ENCODE measurements at places on chromosomes 4 and X.

DNA sequence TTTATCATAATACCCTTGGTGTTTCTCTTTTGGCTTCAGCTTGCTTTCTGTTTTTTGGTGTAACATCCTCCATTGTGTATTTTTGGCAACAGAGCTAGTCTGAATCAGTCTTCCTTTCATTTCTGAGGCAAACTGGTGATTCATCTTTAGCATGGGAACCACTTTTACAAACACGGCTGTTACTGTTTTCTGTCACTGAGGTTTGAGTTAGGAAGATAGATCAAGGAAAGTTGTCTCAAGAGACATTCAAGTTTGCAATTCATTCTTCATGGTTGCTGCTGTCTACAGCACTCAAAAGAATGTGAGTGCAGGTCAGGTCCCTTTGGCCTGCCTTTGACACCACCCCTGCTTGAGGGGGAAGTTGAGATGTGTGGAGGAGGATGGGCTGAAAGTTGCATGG, 36.3 kb downstream of the IL21 start:
- DNase-seq, result no peak

DNA sequence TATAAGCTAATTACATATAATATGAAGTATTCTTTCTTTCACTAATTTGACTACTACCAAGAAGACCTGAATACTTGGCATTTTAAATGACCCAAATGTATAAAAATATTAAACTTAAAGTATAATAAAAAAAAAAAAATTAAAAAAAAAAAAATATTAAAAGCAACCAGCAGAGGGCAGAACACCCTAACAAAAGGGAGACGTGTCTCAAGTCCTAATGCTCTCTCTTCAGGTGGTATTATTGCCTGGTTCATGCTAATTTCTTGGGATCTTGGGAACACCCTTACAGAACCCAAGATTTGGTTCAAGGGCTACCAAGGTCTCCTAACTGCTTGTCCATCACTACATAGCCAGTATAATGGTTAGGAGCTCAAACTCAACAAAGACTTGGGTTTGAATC, 754.8 kb downstream of the RAB28 start:
- DNase-seq, result no peak

GRCh38 chrX:19535476-19535875, 20.2 kb upstream of the MAP3K15 start:
- no peak for DNase-seq

- DNase-seq, result no peak
Observed at GRCh38 chrX:25519258-25519657, 503.5 kb upstream of the ARX start.

GRCh38 chr4:48683784-48684666, 96.1 kb downstream of the FRYL start:
- no peak for DNase-seq

GRCh38 chr4:140047786-140048185, 106.2 kb downstream of the MAML3 start:
- DNase-seq, result no peak

GRCh38 chrX:139324756-139325155, 205.8 kb upstream of the F9 start:
- no peak for DNase-seq

GRCh38 chr4:80161413-80162058, 35.8 kb upstream of the PRDM8 start:
- DNase-seq, result no peak

DNA sequence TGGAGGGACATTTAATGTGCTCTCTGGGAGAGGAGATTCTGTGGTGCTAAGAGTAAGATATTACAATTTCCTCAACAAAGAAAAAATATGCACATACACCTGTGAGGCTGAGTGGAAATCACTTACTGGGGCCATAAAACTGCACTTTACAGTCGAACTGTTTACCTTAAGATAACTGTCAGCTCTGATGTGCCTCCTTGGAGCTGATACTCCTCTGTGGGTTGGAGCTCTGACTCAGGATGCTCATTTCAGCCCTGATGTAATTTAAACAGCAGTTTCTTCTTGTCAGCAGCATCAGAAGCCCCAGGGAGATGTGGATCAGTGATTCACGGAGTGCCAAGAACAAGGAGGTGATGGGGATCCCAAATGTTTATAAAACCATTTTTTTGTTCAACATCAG, 241.9 kb upstream of the SFRP2 start:
- no peak for DNase-seq

GRCh38 chr4:84492290-84492689, 6.8 kb downstream of the NKX6-1 start:
- DNase-seq, result no peak

DNA sequence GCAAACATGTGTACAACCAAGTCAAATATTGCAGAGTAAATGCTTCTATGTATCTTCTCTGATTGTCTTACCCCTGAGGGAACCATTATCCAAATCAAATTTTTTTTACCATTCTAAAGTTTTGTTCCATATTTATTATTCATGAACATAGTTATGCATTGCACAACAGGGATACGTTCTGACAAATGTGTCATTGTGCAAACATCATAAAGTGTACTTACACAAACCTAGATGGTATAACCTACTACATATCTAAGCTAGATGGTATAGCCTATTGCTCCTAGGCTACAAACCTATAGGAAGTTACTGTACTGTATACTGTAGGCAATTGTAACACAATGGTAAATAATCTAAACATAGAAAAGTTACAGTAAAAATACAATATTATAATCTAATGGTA, 23.4 kb downstream of the BEX3 start:
- no peak for DNase-seq

- no peak for DNase-seq
Observed at GRCh38 chr4:67393699-67394281, 151.5 kb downstream of the CENPC start.
